NCI-H774 (cell line): ENCODE measurements at places on chromosomes 13 and 19.

DNA sequence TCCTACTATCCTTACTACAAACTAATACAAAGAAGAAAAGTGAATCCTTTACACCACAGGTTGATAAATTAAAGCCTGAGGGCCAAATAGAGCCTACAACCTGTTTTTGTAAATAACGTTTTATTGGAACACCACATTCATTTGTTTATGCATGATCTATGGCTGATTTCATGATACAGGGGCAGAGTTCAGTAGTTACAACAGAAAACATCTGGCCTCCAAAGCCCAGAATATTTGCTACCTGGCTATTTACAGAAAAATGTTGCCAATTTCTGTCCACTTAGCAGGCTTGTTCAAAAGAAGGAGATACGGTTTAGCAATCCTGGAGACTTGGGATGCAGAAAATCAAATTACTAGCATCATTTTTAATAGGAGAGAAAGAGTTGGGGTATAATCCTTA, 24.1 kb downstream of the DCT start:
- no peak for DNase-seq

- no peak for DNase-seq
These were observed 80.9 kb downstream of the PTPRS start for GRCh38 chr19:5259750-5260149.

DNA sequence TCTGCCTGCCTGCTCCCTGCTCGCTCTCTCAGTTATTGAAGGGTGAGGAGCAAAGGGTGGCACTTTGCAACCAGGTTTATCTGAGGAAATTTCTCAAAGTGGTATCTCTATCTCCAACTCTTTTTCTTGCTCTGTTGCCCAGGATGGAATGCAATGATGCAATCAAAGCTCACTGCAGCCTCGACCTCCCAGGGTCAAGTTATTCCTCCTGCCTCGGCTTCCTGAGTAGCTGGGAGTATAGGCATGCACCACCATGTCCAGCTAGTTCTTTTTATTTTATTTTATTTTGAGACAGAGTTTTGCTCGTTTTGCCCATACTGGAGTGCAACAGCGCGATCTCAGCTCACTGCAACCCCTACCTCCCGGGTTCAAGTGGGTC, 4.9 kb downstream of the ACTMAP start:
- DNase-seq, result no peak

DNA sequence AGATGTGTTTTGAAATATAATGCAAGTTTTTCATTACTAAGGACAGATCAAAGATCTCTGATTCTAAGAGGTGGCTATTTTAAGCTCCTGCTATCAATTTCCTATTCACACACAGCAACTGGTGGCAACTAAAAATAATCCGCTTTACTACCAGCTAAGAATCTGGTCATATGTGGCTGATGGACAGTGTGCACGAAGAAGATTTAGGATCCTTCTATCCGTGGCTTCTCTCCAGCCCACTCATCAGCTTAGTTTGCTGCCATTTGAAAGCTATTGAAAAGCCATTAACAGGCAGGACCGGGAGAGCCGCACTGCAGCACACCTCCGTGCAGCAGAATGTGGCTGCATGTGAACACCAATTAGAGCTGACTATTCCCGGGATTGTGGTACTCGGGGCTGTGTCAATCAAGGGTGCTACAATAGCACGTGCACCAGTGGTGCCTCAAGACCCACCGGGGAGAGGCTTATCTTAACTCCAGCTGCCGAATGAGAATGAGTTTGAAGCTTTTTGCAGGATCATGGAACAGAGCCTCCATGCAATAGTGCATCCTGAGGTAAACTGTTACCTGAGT, at the start of gene MYO16:
MYO16 (plus strand) TSS at position 431 of the 572 bp plus-strand sequence. CDS start 234 bp downstream, outside the sequence.
- no peak for DNase-seq

DNA sequence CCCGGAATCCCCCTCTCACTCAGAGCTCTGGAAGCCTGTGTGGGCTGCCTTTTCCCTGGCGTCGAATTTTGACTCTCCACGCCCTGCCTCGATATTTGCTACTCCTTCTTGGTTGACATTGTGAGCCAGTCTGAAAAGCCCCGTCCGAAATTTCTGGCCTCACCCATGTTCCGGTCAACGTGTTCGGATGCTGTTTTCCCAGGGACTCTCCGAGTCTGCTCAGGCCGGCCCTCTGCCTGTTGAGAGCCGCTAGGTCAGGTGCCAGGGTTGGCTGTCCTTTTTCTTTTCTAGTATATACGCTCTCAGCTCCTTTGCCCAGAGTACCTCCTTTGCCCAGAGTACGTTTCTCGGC, 6.8 kb upstream of the DGKH start:
- DNase-seq, result no peak

- DNase-seq, result no peak
These were observed 1.9 kb upstream of the AKT2 start for GRCh38 chr19:40286971-40287421.

GRCh38 chr19:2171349-2172145, 7.8 kb downstream of the DOT1L start:
- DNase-seq, result no peak

- DNase-seq, result no peak
These were observed 766 bp downstream of the CEBPG start for GRCh38 chr19:33374236-33374714.

- DNase-seq, result no peak
These were observed 52.5 kb upstream of the PTPRS start for GRCh38 chr19:5393088-5393487.

DNA sequence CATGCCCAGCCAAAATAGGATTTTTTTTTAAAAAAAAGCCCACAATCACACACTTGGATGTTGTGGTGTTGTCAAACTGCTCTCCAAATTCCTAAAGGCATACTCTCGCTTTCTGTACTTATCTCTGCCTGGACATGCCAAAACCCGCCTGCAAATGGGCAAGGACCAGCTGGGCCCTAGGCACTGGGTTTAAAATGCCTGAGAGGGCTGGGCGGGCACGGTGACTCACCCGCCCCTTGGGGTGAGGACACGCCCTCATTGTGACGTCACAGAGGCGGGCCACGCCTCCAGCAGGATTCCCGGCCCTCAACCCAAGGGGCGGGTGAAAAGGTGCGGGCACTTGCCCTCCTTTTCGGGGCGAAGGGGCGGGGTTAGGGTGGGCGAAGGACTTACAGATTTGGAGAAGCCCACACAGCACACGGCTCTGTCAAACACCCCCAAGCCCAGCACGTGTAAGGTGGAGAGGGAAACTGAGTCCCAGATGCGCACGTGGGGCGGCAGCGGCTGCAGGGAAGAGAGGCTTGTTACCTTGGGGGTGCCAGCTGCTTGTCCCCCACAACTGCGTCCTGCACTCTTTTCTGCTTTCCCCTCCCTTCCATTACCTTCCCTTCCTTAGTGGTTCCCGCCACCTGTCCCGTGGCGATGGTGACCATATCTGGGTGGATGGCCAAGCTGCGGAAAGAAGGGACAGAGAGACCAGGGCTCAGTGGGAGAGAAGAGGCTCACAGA, 6.6 kb downstream of the EML2 start:
- peak; percentile 62 for DNase-seq

GRCh38 chr19:33287927-33288326, 14.4 kb downstream of the CEBPA start:
- no peak for DNase-seq

DNA sequence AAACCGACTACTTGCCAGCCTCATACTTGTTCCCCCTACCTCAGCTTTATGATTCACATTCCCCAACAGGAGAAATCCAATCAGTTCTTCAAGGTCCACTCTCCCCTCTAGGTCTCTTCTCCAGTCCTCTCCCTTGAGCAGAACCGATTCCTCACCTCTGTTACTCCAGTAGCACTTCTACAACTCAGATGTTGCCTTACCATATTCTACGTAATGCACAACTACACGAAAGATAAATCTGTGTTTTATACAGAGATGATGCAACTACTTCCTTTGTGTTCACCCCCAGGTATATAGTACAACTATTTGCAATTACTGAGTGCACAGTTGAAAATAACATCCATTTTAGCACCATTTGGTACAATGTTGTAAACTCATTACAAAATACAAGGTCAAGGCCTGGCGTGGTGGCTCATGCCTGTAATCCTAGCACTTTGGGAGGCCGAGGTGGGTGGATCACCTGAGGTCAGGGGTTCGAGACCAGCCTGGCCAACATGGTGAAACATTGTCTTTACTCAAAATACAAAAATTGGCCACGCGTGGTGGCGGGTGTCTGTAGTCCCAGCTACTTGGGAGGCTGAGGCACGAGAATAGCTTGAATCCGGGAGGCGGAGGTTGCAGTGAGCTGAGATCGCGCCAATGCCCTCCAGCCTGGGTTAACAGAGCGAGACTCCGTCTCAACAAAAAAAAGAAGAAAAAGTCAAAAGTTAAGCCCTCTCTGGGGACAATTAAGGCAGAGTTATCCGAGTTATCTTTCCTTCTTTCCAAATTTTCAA, 2.8 kb upstream of the WBP4 start:
- DNase-seq, result no peak

DNA sequence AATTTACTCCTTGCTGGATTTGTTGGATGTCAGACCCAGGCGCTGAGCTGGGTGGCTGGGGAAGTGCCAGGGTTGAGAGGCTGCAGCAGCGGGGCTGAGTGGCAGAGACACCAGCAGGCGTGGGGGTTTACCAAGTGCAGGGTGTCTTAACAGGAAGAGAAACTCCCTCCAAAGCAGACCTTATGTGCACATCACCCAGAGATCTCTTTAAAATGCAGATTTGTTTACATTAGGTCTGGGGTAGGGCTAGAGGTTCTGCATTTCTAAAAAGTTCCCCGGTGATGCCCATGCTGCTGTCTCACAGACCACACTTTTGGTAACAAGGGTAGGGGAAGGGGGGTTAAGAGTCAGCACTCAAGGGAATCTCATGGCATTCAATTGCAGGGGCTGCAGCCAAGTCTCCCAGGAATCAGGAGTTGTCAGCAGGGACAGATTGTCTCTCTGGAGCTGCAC, 80.7 kb upstream of the OLFM4 start:
- DNase-seq, result no peak
